ENCODE measurements at places on chromosomes 5 and 9. TPM values are rescaled to one million over a fixed set of nuclear protein-coding genes. Genes with fewer than 3 reads are reported as not detected.

ADAMTSL2 gene
- total RNA-seq: not detected

INSL6 gene
- not detected for total RNA-seq

RAD23B gene
- 116 TPM for total RNA-seq

PDE4D gene
- 63.7 TPM for total RNA-seq

OGN gene
- total RNA-seq: not detected

PTGR1 gene
- total RNA-seq: 30.1 TPM

RCL1 gene
- 13.4 TPM for total RNA-seq

LECT2 gene
- total RNA-seq: not detected

ANXA1 gene
- 877 TPM for total RNA-seq

GARNL3 gene
- total RNA-seq: 9.5 TPM

ARID3C gene
- 0.33 TPM for total RNA-seq

KCNN2 gene
- 3.3 TPM for total RNA-seq

FAM153A gene
- total RNA-seq: not detected

MSX2 gene
- total RNA-seq: not detected

ANKRD34B gene
- not detected for total RNA-seq

TAS2R1 gene
- not detected for total RNA-seq

PCDHGA4 gene
- 6.3 TPM for total RNA-seq

ACTBL2 gene
- not detected for total RNA-seq
